T-helper 2 cell treated with Interferon-gamma antibody and Interleukin-4, amounts not matched to agents 100 ng/mL and 5 ng/mL, for 36 hours (primary cell): ENCODE measurements at places on chromosomes 12 and 14. TPM values are rescaled to one million over a fixed set of nuclear protein-coding genes. Genes with fewer than 3 reads are reported as not detected.

Gene MEG3
- total RNA-seq, result not detected in 2 replicates

Gene AP4S1
- 6.7 and 8.3 TPM in 2 replicates for total RNA-seq

Gene CCDC177
- total RNA-seq, result not detected in 2 replicates

Gene PRR4
- 2.5 and 3.7 TPM in 2 replicates for total RNA-seq

Gene CLECL1
- total RNA-seq, result 6.5 and 7.2 TPM in 2 replicates

Gene GALNT16
- total RNA-seq, result not detected in 2 replicates

Gene AMN
- 0.14 and 0.32 TPM in 2 replicates for total RNA-seq

Gene BDKRB1
- total RNA-seq, result not detected in 2 replicates

Gene DPF3
- total RNA-seq, result 2.5 and 2.7 TPM in 2 replicates

Gene TAS2R20
- 2.3 and 2.9 TPM in 2 replicates for total RNA-seq

Gene AICDA
- total RNA-seq, result not detected in 2 replicates

Gene CCDC175
- total RNA-seq, result not detected in 2 replicates

Gene RAN
- 1,179 and 1,208 TPM in 2 replicates for total RNA-seq

Gene TEX52
- 0.16 TPM in 1 of 2 replicates, not detected in the other for total RNA-seq
